ENCODE measurements at places on chromosomes 3 and 15.

DNA sequence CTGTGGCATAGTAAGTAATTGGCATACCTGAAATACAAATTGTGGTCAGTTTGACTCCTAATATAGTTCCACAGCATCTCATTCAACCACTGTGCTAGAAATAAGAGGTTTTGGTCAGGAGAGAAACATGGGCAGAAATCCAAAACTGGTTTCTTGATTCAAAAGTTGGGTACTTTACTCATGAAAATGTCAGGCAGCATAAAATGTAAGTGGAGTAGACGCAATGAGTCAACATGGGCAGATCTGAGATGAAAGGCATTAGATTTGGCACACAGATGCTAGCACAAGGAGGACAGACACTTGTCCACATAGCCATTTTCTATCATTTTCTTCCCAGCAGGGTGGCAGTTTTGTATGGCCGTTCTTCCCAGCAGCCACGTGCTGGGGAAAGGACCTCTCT is 255.8 kb upstream of the CDIN1 start:
- no peak for DNase-seq

DNA sequence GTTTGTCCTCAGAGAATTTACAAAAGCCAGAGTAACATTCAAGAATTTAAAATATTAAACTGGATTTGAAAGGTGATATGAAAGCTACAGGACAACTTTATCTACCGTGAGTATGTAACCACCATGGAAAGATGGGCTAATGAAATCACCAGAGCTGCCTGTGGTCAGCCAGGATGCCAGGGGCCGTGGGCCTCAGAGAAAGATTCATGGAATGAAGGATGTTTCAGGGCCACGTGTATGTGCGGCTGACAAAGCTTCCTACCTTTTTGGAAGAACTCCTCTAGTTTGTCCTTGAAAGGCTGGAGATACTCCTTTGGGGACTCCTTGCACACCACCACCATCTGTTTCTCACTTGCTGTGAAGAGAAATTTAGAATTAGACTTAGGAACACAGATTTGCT is 138.9 kb downstream of the GREM1 start:
- DNase-seq: no peak

GRCh38 chr3:47645551-47645950 is 66.9 kb upstream of the CSPG5 start:
- DNase-seq: no peak

DNA sequence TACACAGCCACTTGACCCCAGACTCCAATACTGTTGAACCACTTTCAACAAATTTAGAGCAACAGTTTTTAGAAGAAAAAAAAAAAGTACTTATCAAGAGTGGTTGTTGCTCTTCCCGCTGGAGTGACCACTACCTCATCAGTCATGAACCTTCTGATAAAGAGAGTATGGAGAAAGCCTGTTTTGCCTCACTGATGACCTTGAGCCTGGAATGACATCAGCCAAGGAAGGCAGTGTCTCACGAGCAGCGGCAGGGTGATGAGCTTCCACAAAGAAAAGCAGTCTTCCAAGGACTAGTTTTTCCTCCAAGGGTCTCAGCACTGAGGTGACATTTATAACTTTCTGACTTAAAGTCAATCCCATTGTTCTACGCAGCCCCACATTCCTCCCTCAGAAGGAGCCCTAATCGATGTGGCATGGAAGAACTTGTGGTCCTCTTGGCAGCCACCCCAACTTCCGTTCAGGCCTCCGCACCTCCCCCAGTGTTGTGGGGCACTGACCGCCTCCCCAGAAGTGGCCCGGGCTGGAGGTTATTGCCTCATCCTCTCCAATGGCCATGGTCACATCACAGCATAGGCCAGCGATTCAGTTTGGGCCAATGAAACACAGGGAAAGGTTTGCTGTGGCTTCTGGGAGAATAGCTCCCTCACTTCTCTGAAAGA is 1.8 kb upstream of the CYP11A1 start:
- DNase-seq: no peak

GRCh38 chr3:108183181-108183580 is 39.0 kb downstream of the IFT57 start:
- no peak for DNase-seq

DNA sequence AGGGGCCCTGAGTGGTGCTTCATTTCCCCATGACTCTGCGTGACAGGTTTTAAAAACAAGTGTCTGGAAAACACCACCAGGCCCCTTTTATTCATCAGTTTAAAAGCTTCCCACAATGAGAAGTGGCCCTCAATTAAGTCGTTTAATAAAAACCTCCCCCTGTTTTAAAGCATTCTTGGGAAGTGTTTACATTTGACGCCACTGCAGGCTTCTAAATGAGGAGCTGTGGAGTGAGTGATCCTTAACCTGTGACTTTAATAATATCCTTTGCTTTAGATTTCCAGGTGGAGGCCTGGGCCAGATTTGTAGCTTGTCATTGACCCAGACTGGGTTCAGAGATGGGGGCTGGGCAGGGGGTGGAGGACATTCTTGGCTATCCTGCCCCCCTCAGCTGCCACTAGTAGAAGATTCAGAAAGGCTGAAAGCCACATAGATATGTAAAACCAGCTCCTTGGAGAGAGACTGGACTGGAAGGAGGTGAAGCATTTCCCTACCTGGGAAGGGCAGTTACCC is 11.3 kb downstream of the CGNL1 start:
- DNase-seq: no peak

DNA sequence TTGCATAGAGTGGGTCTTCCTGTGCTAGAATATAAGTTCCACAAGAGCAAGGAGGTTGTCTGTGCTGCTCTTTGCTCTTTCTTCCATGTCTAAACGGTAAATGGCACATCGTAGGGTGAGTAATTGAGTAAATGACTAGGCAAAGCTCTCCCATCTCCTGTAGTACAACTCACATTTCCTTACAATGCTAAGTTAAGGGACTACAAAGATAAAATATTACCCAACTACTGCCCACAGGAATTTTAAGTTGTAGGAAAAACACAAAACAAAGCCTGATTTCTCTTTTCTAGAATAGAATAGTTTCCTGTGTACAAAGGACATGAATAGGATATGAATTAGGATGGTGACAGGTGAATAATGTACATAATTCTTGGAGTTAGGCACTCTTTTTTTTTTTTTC is 19.9 kb upstream of the LRIG1 start:
- DNase-seq: no peak

DNA sequence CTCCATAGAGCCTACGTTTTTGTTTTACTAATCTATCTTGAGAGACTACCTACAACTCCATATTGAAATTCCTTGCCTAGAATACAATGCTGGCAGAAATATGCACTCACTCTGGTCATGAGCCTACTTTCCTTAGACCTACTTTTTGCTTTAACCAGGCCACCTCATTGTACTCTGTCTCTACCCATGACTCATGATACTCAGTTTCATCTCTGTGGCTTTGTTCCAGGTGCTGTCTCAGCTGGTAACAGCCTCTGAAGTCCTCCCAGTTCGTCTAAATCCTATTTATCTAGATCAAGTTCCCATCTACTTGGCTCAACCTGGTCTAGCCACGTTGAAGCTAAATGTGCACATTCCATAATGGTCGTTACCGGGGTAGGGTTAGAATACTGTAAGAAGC is 536.4 kb downstream of the RSL24D1 start:
- no peak for DNase-seq

GRCh38 chr15:82862886-82863285 is 53.5 kb downstream of the WHAMM start:
- DNase-seq: no peak

DNA sequence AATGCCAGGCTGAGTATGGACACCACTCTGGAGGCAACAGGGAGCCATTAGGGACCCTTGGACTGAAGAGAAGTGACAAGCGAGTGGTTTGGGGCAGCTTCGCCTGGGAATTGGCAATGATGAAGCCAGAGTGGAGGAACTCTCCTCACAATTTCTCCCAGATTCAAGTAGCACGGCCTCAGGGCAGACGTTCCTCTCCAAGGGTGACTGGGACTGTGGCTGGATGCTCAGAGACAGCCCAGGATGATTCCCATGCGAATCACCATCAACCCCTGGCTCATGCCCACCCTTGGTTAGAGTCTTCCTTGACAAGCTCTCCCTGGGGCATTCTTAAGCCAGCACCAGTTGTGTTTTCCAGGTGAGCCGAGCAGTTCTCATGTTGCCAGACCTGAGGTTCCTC is 16.3 kb upstream of the DOCK3 start:
- no peak for DNase-seq

- DNase-seq: peak; percentile 10
Measured at GRCh38 chr3:61560517-61561373, 626 bp upstream of the PTPRG start.

GRCh38 chr15:43249236-43249635 is 17.5 kb downstream of the TGM5 start:
- DNase-seq: no peak

DNA sequence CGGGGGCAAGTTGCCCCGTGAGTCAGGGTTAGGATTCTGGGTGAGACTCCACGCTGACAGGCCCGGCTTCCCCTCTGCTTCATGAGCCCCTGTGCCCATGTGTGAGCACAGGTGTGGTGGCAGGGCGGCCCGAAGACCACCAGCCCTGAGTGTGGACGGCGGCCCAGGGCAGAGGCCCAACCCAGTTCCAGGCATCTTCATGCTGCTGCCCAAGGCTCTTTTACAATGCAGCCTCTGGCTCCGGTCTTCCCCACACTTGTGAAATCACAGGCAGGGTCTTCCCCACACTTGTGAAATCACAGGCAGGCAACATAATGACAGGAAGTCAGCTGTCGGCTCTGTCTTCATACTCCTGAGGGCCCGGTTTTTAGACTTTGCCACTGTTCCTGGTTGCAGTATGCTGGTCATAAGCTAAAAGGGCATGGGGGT is 78.8 kb downstream of the AAGAB start:
- peak; percentile 21 for DNase-seq

GRCh38 chr3:139173372-139174108 is 128.8 kb upstream of the PRR23C start:
- no peak for DNase-seq

DNA sequence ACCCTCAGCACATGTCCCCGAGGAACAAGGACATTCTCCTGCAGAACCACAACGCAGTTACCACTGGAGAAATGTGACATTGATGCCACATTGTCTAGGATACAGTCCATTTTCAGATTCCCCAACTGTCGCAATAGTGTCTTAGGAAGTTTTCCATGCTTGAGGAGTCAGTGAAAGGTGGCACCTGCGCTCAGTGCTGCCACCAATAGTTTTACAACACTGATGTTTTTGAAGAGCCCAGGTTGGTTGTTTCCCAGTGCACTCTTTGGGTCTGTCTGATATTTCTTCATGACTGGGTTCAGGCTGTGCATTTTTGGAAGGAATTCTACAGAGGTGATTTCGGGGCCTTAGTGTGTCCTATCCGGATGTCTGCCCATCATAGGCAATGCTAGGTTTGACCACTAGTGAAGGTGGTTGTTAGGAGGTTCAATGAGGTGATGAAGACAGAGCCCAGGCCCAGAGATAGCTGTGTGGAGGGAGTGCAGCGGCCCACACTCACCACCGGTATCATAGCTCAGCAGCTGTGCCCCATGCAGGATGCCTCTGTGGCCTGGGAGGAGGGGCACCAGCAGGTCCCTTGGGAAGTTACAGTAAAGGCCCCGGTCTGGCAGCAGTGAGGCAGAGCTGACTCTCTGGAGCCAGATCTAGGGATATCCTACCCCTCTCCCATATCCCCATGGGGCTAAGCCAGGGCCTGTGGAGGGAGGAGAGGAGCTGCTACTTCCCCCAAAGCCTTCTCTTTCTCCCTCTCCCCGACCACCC is 96.6 kb downstream of the DNAJB8 start:
- no peak for DNase-seq

GRCh38 chr15:77697893-77698292 is 65.2 kb upstream of the LINGO1 start:
- no peak for DNase-seq

DNA sequence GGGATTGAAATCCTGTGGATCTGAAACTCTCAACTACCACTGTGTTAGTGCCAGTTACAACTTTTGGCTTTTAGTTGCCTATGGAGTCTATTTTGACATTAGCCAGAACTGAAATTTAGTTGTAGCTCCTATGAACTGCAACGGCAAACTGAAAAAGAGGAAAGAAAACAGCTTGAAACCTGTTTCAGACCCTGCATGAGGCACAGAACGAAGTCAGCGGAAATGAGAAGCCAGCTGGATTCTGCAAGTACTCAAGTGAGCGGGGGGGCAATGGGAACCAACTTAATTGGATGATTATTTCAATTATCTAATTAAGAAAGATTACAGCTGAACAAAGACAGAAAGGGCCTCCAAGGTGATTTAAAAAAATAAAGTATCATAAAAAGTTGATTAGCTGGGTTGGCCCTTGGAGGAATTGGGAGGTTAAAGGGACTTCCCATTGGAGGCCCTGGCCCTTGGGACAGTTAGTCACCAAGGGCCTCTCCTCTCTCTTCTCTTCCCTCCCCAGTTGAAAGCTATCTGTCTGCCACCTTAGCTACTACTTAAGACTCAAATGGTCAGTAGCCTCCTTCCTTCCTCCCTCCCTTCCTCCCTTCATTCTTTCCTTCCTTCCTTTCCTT is 352.1 kb downstream of the SHQ1 start:
- no peak for DNase-seq

GRCh38 chr15:28022181-28022580 is 76.9 kb downstream of the OCA2 start:
- DNase-seq: no peak

DNA sequence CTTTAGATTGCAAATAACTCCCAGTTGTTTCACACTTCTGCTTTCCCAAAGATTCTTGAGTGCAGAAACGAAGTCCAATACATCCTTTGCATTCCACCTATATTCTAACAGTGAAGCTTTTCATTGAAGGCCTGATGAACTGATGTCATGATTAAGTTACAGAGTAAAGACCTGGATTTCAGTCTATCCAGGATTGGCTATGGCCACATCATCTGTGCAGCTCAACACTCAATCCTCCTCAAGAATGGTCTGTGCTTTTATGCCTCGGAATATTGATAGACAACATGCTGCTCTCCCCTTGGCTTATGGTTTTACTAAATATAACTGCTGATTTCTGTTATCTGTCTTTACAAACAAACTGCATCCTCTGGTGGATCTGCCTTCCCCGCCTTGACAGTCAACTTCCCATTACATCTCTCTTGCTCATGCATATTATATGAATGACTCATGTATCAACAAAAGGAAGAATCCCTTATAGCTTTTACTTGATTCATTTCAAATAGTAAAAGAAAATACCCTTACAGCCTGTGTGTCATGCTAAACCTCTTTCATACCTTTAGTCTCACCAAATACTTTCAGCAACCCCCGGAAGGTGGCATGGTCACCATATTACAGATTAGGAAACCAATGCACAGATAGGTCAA is 59.5 kb downstream of the SCN11A start:
- DNase-seq: no peak

DNA sequence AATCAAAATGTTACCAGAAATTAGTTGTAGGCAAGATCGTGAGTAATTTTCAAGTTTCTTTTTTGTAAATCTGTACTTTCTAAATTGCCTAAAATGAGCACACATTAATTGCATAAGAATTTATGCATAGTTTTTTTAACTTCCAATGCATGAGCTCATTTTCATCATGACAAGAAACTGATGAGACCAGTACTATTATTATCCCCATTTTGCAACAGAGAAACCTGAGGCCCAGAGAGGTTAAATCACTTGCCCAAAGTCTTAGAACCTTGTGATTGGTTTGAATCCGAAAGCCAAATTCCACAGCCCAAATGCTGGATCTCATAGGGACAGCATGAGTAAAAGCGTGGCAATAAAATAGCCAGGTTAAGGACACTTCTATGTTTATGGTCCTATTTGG is 274.7 kb downstream of the ERC2 start:
- no peak for DNase-seq

Measured in stimulated activated CD4-positive, alpha-beta T cell treated with anti-CD3 and anti-CD28 coated beads, Interleukin-2, amount 100 ng/mL, for 48 hours (primary cell).